ENCODE measurements at places on chromosomes 7 and 10.

DNA sequence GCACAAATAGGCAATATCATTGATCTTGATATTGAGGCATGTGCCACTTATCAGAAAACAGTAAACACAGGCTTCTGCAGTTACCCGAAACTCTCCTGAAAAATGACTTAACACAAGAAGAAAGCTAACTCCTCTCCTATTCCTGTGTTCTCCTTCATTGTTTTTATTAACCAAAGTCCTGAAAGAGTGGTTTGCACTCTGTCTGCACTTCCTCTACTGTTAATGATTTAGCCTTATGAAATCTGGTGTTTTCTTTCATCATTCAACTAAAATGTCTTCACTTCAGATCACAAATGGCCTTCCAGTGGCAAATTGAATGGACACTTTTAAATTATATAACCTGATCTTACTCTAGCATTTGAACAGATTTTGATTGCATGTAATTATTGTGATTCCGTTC is 630.6 kb upstream of the PHF14 start:
- DNase-seq = no peak

DNA sequence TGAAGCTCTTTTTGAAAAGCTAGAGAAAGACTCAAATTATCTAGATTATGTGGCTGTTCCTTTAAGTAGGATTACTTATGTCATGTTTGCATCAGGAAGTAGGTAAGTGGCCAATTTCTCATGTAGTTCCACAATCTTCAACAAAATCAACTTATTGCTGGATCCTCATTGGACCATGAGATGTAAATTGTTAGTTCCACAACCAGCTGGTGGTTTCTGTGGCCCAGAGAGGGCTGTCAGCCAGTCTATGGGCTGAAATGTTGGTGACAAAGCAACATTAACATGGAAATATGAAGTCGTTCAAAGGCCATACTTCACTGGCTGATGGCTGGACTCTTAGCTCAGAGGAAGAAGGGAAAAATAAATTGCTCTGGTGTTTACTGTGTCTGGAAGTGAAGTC is 157.9 kb downstream of the PLXDC2 start:
- no peak for DNase-seq

DNA sequence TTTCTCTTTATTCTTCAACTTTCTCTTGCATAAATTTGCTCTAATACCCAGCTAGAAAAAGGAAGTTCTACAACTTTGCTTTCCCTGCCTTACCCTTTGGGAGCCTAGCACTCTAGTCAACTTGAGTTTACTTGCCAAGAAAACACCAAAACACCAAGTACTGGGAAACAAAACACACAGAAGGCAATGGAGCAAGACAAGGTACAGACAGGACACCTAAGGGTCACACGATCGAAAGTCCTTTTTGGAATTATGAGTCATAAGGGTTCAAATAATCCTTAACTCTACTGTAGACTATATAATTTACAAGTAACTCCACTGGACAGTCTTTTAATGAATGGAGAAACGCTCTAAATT is 42.6 kb upstream of the ANAPC16 start:
- DNase-seq = no peak

DNA sequence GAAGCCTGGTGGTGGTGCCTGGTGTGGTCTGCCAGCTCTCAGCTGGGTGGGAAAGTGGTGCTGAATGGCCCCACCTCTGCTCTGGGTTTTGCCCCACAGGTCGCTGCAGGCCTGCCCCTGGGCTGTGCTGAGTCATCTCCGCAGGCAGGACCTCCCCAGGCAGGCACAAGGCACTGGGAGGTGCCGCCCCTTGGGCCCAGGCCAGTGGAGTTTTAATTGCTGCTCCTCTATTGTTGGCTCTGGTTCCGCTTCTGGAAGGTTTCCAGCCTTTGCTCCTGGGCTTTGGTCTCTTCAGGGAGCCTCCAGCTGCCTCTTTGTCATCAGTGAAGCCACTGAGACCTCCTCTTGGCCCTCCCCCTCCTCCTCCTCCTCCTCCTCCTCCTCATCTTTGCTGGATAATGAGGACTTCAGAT is 180.3 kb upstream of the GRB10 start:
- DNase-seq = peak; percentile 94

GRCh38 chr7:39588416-39588815 is 22.2 kb downstream of the YAE1 start:
- no peak for DNase-seq

GRCh38 chr7:100894860-100895700 is 608 bp downstream of the ACHE start:
- DNase-seq = peak; percentile 25

DNA sequence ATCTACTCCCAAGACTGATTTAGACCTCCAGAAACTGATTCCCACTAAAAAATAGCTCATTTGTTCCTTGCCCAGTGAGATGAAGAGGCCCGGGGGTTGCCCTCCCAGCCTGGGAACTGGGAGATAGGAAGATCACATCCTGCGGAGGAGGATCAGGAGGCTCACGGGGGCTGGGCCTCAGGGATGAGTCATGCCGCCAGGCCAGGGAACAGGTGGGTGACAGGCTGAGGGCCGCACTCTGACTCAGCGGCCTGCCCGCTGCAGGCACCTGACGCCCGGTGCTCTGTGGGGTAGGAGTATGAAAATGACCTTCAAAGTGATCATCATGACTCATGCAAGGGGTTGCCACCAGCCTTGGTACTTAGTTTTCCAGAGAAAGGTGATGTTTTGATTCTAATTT is 104.5 kb upstream of the ZPBP start:
- no peak for DNase-seq

DNA sequence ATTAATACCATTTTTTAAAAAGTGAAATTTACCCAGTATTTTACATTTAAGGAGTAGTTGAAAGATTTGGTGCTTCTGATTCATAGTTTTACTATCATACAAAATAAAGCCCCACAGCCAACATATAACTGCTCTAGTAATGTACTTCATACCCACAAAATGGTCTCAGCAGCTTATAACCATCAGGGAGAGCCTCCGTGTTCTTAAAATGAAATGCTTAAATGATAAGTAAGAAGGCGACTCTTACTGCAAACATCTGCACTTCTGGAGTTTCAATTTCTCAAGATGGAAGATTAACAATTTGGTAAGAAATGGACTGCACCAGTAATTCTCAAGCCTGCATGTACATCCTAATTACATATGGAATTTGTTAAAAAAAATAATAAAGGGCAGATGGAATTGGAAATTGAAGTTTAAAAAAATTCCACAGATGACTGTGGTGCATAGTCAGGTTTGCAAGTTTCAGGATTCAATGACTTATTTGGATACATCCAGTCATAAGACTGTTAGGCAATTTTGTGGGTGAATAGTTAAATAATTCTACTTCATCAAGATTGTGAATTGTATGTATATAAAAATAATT is 461.0 kb downstream of the KIF20B start:
- DNase-seq = no peak

GRCh38 chr7:43879477-43879876 is 10.2 kb upstream of the MRPS24 start:
- no peak for DNase-seq

DNA sequence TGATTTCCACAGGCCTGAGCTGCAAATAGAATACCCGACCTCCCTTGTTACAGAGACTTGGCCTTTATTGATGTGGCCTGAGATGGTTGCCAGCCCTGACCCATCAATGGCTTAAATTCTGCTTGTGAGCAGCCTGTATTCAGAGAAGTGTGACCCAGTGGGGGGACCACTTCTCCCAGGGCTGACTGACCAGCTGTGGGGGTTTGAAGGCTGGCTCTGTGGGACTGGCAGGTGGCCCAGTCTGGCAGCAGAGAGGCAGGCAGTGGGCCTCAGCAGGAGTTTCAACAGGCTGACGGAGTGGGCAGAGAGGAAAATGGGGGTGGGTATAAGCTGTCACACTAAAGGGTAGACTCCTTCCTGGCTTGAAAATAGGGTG is 12.2 kb upstream of the PPIF start:
- DNase-seq = peak; percentile 37

DNA sequence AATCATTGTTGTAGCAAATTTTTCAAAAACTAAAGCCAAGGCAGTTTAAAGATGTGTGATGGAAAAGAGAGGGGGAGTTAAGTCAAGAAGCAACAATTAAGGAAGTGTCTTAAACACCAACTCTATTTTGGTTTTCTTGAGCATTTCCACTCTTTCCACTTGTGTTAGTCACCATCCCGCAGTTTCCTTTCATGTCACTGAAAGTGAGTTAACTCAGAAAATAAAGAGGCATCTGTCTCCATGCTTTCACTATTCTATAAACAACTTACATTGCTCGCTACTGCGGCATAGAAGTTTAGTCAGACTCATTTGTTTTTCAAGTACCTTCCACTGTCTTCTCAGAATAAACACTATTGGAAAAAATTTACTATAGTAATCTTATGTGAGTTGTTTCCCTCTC is 284.9 kb upstream of the SEMA3D start:
- no peak for DNase-seq

DNA sequence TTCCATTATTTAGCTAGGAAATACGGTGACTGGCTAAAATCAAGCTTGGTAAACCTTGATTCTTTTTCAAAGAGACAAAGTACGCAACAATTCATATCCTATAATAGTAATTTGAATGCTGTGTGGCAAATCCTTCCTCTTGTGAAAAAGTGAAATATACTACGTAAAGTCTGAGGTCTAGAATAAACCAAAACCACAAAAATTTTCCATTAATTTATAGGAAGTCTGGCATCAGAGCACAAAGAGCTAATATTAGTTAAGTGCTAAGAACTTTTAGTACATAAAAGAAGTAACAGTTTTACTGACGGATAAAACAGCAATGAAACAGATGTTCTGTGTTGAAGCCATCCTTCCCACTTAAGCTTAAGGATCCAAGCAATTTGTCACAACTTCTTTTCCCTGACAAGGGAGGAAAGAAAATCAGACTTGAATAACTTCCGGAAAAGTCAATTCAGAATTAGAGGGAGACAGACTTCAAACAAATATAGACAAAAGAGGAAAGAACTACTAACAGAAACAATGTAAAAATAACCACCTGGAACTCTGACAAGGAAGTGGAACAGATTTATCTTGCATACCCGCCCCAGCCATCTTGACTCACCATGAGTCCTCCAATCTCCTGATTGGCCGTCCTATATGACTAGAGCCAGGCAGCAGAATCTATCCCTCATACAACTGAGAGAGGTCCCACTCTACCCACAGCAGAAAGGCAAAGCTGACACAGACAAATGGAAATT is 34.6 kb downstream of the RHEB start:
- DNase-seq = no peak

- no peak for DNase-seq
Measured at GRCh38 chr7:114405427-114405826, 9.2 kb upstream of the FOXP2 start.
